ENCODE measurements at places on chromosomes 13 and 19. TPM values are rescaled to one million over a fixed set of nuclear protein-coding genes. Genes with fewer than 3 reads are reported as not detected.

CEACAM19 gene
- total RNA-seq = 0.33 TPM

SMIM44 gene
- total RNA-seq = not detected

PSG3 gene
- not detected for total RNA-seq

LGALS14 gene
- total RNA-seq = not detected

FCAR gene
- total RNA-seq = not detected

EEF2 gene
- 3,493 TPM for total RNA-seq

ZNF154 gene
- total RNA-seq = 2.1 TPM

PTGIR gene
- total RNA-seq = 5.8 TPM

ZSWIM4 gene
- total RNA-seq = 5.0 TPM

MED25 gene
- 44.1 TPM for total RNA-seq
